RPMI7951 (cell line): ENCODE measurements at places on chromosomes 13 and 19. TPM values are rescaled to one million over a fixed set of nuclear protein-coding genes. Genes with fewer than 3 reads are reported as not detected.

DNA sequence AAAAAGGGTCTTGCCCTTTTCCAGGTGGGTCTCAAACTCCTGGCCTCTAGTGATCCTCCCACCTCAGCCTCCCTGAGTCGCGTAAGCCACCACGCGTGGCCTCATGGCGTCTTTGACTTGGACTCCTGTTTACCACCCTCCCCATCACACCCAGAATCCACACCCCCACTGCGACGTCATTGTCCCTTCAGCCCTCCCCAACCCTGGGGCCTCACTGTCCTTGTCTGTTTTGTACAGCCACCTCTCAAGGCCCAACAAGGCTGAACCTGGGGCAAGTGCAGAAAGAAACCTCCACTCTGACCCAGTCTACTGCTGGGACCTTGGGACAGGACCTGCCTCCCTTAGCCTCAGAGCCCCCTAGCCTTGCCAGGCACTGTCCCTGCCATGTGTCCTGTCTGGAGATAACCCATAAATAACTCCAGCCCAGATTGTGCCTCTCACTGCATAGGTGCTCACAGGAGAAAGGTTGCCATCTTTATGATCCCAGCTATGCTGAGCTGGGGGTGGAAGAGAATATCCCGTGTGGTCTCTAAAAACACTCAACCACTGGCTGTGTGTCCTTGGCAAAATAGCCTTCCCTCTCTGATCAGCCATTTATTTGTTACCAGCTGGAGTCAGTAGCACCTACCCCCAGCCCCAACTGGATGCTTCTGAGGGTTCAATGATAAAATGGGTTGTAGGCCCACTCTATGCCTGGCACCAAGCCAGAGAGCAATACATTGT lies 1.8 kb upstream of the IFI30 start:
- DNase-seq = no peak

- DNase-seq = no peak
Measured at GRCh38 chr13:39249982-39250381, 211.7 kb downstream of the NHLRC3 start.

RDH13 gene
- 5.2 and 7.3 TPM in 2 replicates for total RNA-seq

NDFIP2 gene
- total RNA-seq = 30.1 and 51.2 TPM in 2 replicates

DNA sequence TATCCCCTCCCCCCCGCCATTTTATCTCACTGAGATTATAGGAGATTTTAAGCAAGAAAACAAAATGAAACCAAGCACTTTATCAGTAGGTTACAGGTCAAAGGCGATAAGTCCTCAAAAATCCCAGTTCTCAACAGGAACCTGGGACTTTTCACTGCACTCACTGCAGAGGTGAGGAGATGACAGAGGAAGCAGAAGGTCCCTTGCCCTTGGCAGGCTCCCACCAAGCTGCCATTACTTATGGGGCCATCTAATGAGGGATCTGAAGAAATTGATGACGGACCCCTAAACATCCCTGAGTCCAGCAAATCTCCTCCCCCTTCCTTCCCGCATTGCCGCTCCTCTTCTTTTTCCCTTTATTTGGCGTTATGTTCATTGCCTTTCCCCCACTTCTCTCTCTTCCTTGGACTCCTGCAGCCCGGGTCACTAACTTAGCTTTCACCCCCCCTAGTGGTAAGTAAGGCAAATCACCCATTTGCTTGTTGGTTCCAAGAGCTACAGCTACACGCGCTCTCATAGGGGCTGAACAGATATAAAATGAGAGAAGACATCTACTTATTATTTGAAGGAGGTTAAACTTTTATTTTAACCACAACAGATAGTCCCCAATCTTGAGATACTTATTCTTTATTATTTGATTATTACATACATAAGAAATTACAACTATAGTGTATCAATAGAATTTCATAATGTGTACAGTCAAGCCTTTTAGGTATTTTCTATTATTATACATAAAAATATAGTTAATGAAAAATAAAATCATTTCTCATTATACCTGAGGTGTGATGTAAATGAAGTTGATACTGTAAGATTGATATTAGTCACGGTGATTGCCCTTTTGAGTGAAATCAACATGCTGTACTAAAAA lies 52.0 kb upstream of the ARGLU1 start:
- peak; percentile 58 for DNase-seq
